ENCODE measurements at places on chromosomes 7 and 10.

GRCh38 chr7:155524018-155524556 lies 22.3 kb downstream of the CNPY1 start:
- DNase-seq, result no peak

- DNase-seq, result no peak
Observed at GRCh38 chr10:78549140-78549935, 515.7 kb downstream of the RPS24 start.

- DNase-seq, result no peak
Observed at GRCh38 chr7:12687718-12688171, 312 bp downstream of the ARL4A start.

DNA sequence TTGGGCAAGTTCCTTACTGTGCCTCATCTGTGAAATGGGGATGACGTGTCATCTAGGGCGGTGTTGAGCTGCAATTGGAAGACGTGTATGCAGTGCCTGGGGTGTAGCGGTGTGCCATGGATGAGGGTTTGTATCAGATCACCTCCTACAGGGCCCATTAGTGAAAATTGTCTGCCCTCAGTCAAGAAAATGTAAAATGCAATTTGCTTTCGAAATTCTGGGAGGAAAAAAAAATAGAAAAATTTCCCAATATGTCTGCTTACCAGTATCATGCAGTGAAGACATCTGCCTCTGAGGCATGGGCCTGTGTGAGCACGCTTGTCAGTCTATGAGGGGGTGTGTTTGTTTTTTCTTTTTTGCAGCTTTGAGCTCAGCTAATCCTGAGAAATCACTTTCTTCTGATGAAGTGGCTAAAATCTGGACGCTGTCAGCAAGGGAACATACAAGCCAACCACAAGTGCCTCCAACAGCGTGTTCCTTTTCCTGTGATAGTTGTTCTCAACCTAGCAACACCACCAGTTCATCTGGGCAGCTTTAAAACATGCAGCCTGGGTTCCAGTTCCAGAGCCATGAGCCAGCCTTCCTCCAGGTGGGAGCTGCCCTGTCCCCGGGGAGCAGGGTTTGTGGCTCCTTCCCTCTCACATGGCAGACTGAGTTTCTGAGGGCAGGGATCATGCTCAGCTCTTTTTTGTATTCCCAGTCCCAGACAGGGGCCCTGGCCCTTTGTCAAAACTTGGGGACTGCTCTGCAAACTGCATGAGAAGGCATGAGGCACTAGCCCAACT lies 10.3 kb downstream of the FAM241B start:
- DNase-seq, result no peak

- peak; percentile 63 for DNase-seq
Observed at GRCh38 chr7:7017707-7018280, 164.6 kb upstream of the C1GALT1 start.

DNA sequence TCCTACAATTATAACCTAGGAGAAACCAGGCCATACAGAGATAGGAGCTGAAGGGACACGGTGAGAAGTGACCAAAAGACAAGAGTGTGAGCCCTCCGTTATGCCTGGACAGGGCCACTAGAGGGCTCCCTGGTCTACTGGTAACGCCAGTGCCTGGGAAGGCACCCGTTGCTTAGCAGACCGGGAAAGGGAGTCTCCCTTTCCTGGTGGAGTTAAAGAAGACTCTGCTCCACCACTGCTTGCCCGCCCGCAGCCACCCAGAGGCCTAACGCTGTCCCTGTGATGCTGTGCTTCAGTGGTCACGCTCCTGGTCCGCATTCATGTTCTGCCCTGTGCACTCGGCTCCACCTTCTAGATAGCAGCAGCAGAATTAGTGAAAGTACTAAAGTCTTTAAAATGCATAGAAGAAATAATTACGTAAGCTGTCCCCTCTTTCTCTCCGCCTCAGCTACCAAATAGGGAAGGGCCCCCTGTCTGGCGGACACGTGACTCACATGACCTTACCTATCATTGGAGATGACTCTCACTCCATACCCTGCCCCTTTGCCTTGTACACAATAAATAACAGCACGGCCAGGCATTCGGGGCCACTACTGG lies 34.8 kb downstream of the GRID2IP start:
- DNase-seq, result peak; percentile 85

DNA sequence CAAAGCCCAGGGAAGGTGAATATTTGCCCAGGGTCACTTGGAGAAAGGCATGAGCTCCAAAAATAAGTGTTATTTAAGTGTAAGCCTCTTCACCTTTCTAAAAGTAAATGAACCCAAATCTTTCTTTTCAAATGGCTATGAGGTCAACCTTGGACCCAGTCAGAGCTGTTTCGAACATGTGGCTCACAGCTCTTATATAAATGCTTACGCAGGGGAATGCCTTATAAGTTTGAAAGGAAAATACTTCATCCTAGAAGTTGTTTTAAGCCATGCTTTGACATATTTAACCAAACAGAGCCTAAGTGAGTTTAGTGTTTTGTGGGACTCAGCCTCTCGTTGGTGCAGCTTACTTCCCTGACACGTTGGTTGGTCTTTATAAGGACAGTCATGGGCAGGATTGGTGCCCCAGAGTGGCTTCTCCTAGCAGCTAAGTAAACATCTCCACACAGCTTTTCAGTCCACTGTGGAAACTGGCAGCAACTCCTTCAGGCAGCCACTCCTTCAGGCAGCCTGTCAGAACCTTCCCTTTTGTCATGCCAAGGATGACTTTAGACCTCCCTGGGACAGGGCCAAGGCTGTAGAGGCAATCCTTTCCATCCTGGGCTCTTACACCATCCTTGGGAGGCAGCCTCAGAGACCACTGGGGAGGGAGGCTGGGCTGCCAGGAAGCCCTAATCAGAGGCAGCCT lies 43.6 kb downstream of the MINDY4 start:
- peak; percentile 84 for DNase-seq

DNA sequence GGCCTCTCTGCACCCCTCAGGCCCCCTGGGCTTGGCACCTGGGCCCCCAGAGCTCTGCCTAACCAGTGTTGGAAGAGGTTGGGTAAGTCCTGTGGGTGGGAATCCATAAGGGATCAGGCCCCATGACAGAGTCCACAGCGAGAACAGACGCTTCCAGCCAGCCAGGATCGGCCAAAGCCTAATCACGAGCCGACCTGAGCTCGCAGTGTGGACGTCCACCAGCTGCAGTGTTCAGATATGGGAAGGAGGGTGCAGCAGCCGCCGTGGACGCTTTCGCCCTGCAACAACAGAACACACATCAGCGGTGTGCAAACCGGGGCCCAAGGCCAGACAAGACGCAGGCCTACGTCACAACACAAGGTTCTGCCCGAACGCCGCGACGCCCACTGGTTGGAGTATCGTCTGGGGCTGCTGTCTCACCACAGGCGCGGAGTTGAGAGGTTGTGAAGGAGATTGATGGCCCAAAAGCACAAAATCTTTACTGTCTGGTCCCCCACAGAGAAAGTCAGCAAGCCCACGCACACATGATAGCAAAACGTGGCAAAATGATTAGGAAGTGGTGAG lies 102.1 kb downstream of the FOXL3 start:
- no peak for DNase-seq

- DNase-seq, result no peak
Observed at GRCh38 chr10:84117686-84118394, 21.5 kb upstream of the GHITM start.

- DNase-seq, result no peak
Observed at GRCh38 chr10:11159543-11160215, 142.0 kb downstream of the CELF2 start.

DNA sequence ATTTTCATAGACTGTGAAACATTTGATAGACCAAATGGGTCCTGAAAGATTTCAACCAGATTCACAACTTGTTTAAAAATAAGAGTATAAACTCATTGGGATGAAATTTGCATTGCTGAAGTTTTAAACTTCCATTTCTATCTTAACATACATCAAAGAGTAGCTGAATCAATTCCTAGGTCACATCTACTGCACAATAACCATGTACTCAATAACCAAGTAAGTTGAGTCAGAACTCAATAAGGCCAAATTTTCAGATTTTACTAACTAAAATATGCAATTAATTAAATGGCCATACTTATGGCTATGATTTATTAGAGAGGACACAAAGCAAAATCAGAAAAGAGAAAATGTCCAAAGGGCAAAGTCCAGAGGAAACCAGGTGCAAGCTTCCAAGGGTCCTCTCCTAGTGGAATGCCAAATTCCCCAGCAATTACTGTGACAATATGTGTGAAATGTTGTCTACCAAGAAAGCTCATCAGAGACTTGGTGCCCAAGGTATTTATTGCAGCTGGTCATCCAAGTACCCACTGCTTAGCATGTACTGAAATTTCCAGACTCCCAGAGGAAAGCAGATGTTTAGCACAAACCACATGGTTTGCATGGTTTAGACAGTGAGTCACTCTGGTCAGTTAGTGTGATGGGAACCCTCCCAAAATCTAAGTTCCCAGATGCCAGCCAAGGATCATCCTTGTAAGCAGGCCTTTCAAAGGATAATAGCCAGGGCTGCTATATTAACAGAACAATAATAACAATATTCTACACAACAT lies 238.9 kb downstream of the IPMK start:
- peak; percentile 73 for DNase-seq

DNA sequence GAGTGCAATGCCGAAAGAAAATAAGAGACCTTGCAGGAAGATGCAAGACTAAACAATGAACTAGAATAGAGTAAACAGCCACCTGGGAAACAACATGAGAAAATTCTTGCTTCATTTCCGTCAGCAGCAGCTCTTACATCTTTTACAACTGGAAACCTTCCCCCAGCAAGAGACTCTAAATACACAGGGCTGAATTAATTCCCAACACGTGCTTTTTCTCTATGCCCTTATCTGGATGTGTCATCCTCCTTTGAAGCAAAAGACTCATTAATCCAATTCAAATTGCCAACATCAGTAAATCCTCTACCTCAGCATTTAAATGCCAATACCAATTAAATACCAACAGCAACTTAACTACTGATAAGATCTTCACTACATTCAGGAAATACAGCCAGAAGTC lies 99.0 kb upstream of the PDE1C start:
- no peak for DNase-seq

DNA sequence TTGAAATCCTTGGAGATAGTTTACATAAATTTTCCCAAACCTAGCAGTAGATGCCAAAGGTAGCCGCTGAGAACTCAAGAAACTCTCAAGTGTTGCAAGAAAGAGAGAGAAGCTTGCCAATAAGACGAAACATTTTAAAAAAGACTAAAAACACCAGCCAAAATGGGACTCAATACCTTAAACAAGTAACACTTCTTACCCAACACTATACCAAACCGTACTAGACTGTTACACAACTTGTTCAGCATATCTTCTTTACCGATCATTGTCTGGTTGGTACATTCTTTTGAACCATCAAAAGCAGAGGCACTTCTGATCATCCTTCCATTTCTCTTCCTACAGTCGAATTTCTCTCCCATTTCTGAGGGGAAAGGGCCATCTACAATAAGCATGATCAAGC lies 4.8 kb upstream of the PTPN12 start:
- DNase-seq, result no peak

GRCh38 chr10:124642088-124642710 lies 102.0 kb downstream of the FAM53B start:
- DNase-seq, result no peak

DNA sequence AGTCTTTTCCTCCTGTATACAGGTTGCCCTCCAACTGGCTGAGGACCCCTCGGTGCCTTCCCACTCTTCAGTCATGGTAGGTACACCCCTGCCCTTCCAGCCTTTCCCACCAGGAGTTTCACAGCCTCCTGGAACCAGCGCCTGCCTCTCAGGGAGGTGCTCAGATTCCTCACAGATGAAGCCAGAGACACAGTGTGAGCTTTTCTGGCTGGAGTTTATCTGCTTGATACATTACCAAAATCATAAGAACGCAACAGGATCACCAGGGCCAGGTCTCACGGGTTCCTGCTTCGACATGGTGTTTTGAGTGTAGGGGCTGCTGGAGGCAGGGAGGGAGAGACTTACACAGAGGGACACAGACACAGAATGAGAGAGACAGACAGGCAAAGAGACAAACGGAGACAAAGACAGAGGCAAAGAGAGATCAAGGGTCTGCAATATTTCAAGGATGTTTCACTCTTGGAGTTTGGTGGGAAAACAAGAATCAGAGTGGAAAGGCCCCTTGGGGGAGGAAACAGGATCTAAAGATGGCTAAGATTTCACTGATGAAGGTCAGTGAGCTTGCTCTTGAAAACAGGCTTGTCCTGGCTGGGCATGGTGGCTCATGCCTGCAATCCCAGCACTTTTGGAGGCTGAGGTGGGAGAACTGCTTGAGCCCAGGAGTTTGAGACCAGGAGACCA lies 6.5 kb upstream of the INMT start:
- DNase-seq, result no peak

DNA sequence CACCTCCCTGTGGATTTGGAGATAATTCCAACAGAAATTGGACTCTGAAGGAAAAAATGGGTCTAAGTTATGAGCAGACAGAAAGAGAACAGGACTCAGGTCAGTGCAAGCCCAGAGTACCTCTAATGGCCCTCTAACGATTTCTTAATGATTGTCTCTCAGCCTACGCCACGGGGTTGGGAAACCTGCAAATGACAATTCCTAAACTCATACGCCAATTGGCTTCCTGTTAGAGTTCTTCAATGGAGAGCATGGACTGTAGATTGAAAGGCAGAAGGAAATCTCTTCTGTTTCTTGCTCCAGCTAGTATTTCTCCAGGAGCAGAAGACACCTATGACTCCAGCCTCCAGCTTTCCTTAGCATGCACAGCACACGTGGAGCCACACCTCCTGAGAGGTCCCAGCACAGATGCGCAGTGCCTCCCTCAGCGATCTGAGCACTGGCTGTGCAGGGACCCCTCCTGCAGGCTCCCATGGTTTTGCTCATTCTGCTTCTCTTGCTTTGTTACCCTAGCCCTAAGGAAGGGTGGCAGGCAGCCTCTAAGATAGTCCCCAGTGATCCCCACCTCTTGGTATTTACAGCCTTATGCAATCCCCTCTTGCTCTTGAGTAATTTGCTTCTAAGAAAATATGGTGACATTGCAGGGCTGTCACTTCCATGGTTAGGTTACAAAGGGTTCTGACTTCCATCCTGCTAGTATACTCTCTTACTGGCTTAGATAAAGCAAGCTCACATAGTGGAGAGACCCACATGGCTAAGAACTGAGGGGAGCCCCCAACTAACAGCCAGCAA lies 30.1 kb downstream of the DENND11 start:
- no peak for DNase-seq

- DNase-seq, result no peak
Observed at GRCh38 chr10:52232561-52233350, 81.3 kb upstream of the DKK1 start.

- no peak for DNase-seq
Observed at GRCh38 chr7:20747001-20747400, 39.7 kb downstream of the SP8 start.

- no peak for DNase-seq
Observed at GRCh38 chr10:128491686-128492085, 365.5 kb upstream of the MKI67 start.

- peak; percentile 46 for DNase-seq
Observed at GRCh38 chr7:150448789-150449147, 1.7 kb upstream of the GIMAP8 start.

DNA sequence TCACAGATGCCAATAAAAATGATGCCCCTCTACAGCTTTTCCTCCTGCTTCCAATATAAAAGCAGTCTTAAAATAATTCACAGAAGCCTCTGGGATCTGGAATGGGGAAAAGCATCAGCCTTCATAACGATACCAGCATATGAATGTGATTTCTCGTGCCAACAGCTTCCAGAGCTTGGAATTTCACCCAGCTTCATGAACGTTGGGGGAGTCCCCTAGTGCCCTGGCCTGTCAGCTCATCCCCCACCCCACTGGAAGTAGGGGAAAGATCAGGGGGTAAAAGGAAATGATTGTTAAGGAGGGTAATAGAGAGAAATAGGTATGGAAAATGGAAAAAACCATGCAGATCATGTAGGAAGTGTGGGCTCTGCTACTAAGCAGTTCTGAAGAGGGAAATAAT lies 253.6 kb downstream of the INHBA start:
- no peak for DNase-seq

- DNase-seq, result no peak
Observed at GRCh38 chr7:110388457-110388856, 702.5 kb upstream of the LRRN3 start.

- peak; percentile 96 for DNase-seq
Observed at GRCh38 chr7:32891043-32891799, at the start of gene KBTBD2. KBTBD2 (minus strand) TSS chr7:32891760; CDS start chr7:32879604, 12,156 bp downstream.
